ENCODE measurements at places on chromosomes 2 and 18.
A peak's percentile ranks its signal among the peaks of the same experiment; 100 is the strongest.

DNA sequence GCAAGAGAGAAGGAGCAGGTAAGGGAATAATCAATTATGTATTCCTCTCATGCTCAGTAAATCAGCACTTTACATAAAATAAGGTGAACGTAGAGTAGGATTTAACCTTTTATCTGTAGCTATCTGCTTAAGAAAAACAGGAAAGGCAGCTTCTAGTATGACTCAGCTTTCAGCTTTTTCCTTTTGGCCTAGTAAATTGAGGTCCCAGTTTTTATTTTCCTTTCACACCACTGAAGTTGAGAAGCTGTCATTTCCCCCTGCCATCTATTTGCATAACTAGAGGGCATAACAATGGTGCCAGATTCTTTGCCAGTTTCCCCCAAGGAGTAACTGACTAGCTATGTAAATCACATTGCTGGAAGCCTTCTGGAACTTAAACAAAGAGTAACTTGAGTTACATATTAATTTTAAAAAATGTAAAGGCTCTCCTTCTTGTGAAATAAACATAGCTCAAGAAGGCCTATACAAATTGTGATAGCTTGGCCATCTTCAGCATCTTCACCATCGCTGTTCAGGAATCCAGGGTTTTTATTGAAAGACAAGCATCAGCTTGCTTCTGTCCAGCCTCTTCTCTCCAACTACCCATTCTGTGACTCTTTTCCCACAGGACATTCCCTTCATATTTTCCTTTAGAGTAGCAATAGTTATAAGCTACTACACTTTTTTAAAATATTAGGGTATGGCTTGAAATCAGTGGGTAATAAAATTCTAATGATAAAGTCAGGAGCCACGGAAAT is 97.0 kb downstream of the KYNU start:
- DNase-seq: peak; percentile 28

GRCh38 chr2:74221091-74221490 is 22.7 kb downstream of the MTHFD2 start:
- no peak for DNase-seq

DNA sequence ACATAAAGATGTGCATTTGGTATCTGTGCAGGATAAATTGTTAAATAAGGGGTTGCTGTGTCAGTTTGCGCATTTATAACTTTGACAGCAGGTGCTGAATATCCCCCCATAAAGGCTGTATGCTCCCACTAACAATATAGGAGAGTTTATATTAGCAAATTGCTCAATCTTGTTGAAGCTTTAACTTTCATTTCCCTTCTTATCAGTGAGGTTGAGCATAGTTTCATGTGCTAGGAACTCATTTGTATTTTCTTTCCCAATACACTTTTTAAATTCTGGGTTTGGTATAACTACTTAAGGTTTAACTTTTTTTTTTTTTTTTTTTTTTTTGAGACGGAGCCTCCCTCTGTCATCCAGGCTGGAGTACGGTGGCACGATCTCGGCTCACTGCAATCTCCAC is 89.0 kb downstream of the FAM117B start:
- DNase-seq: no peak

DNA sequence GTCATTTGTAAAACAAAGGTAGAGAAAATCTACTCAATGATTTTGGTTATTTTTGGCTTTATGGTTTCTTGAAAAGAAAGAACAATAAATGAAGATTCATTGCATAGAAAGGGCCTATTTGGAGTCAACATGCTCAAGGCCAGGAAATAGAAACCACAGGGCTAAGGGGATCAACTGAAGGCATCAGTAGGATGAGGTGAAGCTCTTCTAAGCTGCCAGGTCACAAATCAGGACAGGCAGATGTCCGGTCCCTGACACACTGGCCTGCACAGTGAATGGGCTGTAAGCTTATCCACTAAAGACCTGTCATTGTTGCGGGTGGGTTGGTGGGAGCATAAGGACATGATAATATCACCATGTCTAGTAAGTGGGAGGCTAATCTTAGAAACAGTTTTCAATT is 31.6 kb upstream of the RNF138 start:
- DNase-seq: no peak

- DNase-seq: no peak
These were observed 3.3 kb upstream of the GALNT14 start for GRCh38 chr2:31141443-31142085.

DNA sequence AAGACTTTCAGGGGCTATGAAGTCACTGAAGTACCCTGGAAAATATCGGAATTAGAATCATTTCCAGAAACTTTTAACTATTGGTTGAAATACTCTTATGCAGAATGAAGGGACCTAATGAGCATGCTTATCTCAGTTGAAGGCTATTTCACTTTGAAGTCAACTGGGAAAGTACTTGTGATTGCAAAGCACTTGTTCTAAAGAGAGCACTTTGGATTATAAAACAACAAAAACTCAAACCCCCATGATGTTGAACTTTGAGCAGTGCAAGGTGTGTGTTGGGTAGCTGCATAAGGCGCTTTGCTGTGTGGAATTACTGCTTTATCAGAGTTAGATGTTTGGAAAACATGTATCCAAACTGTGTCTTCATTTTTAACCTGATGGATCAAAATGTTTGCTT is 12.0 kb upstream of the MGAT5 start:
- DNase-seq: no peak

GRCh38 chr2:11679016-11679415 is 9.0 kb upstream of the NTSR2 start:
- DNase-seq: no peak

DNA sequence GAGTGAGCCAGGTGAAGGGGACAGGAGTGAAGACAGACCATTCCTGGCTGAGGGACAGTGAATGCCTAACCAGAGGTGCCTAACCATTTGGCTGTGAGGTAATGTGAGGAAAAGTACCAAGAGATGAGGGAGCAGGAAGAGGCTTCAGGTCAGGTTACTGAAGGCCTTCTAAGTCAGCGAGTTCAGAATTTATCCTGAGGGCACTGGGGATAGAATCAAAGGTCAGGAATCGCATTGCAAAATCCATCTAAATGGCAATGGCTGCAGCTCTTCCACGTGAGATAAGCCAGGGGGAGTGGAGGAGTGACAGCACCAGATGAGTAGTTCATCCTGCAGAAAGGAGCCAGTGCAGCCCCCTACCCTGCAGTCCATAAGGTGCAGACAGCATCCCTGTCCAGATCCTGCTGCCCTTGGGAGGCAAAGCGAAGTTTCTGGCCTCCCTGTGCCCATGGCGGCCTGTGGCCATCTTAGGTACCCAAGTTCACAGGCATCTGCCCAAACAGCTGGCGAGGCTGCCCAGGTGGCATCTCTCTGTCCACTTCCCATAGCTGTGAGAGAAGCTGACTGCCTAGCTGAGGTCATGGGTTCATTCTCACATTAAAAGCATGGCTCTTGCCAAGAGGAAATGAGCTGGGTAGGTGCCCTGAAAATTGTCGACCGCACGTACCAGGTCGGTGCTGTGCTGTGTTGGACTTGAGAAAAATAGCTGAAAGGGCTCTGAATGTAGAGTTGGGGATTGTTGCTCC is 49.5 kb downstream of the CYP27C1 start:
- DNase-seq: peak; percentile 74

GRCh38 chr2:191114403-191114886 is 36.3 kb downstream of the STAT4 start:
- DNase-seq: no peak
